ENCODE measurements at places on chromosomes 1 and 21. TPM values are rescaled to one million over a fixed set of nuclear protein-coding genes. Genes with fewer than 3 reads are reported as not detected.
A peak's percentile ranks its signal among the peaks of the same experiment; 100 is the strongest.

ILDR2 gene
- 0.25 TPM for total RNA-seq

DNA sequence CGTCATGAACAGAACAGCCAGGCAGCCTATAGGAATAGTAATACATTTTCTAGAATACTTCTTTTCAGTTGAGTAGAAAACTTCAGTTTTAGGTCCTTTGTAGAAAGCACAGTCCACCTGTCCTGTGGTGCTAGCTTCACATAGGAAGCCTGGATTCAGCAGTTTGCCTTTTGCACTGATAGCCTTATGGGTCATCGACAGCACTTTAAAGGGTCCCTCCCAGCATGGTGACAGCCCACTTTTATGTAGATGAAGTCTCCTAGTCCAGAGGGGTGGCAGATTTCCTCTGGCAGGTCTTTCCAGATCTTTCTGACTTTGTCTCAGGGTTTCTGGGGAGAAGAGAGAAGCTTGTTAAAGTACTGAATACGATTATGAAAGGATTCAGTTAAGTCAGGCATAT is 161.4 kb upstream of the TNR start:
- DNase-seq, result no peak

DNA sequence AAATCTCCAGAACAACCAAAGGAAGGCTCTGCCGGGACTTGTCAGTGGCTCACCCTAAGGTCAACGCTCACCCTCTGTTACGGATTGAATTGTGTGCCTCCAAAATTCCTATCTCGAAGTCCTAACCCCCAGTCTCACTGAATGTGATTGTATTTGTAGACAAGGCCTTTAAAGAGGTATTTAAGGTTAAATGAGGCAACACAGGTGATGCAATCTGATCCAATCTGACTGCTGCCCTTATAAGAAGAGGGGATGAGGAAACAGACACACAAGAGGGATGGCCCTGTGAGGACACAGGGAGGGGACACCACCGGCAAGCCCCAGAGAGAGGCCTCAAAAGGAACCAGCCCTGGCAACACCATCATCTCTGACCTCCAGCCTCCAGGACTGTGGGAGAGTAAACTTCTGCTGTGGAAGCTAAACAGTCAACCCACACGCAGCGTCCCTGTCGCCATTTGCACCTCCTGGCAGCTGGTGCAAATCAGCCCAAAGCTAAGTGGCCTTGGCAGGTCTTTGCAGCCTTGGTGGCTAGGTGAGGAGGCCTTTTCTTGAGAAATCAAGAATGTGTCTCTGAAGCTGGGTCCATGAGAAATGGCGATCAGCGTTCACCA is 24.2 kb downstream of the UBASH3A start:
- no peak for DNase-seq

CDK11A gene
- 9.8 TPM for total RNA-seq

DNA sequence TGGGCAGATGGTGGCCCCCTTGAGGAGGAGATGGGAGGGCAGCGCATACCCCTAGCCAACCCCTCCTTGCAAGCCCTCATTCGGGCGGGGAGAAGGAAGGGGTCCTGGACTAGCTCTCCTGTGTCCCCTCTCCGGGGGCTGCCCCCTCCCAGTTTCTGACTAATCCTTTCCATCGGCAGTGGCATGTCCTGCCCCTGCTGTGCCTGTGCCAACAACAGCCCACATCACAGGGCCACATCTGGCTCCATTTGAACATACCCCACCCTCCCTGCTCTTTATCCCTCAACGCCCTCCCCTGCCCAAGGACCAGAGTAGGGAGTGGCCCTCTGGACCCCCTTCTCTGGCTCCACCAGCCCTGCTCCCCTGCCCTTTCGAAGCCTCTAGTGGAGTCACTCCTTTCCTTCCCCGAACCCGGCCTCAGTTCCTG is 11.0 kb upstream of the LMNA start:
- peak; percentile 80 for DNase-seq

GRCh38 chr1:22287946-22288520 is 145.1 kb upstream of the WNT4 start:
- DNase-seq, result no peak

GRCh38 chr1:94481473-94481933 is 60.1 kb downstream of the F3 start:
- DNase-seq, result peak; percentile 80

GRCh38 chr1:156136970-156137483 is 16.4 kb upstream of the SEMA4A start:
- no peak for DNase-seq

OLFML3 gene
- total RNA-seq, result 135 TPM

CD53 gene
- total RNA-seq, result not detected

- DNase-seq, result no peak
Observed at GRCh38 chr21:27578741-27579265, 611.9 kb upstream of the ADAMTS5 start.

DNA sequence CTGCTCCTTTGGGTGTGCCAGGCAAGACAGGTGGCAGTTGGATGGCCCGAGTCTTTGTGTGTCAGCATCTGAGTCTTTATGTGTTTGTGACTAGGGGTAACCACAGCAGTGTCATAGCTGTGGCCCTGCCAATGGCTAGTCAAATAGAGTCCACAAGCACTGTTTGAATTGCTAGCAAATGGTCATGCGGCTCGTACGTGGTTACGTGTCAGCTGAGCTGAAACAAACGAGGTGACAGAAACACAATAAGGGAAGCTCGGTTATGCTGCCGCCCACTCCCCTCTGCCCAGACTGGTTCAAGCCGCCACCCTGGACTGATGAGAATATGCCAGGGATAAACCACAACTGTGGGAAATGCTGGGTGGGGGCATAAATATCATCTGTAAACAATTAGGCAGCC is 174.3 kb upstream of the LMO4 start:
- no peak for DNase-seq

DIRAS3 gene
- 1.2 TPM for total RNA-seq

GBP7 gene
- not detected for total RNA-seq

DNA sequence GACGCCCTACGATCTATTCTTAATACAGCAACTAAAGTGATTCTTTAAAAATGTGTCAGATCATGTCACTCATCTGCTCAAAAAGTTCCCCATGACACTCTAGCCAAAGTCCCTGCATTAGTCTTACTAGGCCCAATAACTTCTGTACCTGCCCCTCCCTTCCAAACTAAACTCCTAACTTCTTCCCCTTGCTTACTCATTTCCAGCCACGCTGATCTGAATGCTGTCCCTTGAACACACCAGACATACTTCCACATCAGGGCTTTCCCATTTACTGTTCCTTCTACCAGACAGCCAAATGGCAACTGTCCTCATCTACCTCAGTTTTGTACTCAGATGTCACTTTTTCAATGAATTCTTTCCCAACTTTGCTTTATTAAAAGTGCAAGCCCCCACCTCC is 1.2 kb downstream of the PPT1 start:
- no peak for DNase-seq

RGS5 gene
- 6.4 TPM for total RNA-seq

PLA2G2A gene
- 0.27 TPM for total RNA-seq

DNA sequence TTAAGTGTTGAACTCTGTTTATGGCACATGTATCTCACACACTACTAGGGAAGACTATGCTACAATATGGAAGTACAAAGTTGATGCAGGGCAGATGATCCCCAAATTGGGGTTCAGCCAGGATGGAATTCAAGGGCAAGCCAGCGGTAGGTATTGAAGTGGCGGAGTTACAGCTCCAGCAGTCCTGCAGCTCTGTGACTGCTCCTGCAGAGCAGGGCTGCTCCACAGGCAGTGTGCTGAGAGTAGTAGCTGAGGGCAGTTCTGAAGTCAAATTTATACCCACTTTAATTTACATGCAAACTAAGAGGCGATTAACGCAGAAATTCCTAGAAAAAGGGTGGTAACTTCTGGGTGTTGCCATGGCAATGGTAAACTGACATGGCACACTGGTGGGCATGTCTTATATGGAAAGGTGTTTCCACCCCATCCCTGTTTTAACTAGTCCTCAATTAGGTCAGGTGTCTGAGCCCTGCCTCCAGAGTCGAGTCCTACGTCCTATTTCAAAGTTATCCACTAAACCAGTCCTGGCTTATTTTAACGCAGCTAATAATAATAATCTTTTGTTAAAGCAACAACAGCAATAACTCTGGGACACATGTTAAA is 20.6 kb upstream of the CENPF start:
- no peak for DNase-seq

ARHGEF16 gene
- not detected for total RNA-seq

COP1 gene
- total RNA-seq, result 56.6 TPM

- no peak for DNase-seq
Observed at GRCh38 chr1:221768444-221769066, 26.7 kb upstream of the DUSP10 start.

GRCh38 chr1:58929671-58930325 is 146.0 kb upstream of the JUN start:
- DNase-seq, result no peak
